GM20000 (cell line): ENCODE measurements at places on chromosomes 7 and 10.

- DNase-seq = no peak
Observed at GRCh38 chr10:104301907-104302690, 33.1 kb downstream of the GSTO2 start.

GRCh38 chr7:26192485-26193087, 8.0 kb downstream of the HNRNPA2B1 start:
- no peak for DNase-seq

DNA sequence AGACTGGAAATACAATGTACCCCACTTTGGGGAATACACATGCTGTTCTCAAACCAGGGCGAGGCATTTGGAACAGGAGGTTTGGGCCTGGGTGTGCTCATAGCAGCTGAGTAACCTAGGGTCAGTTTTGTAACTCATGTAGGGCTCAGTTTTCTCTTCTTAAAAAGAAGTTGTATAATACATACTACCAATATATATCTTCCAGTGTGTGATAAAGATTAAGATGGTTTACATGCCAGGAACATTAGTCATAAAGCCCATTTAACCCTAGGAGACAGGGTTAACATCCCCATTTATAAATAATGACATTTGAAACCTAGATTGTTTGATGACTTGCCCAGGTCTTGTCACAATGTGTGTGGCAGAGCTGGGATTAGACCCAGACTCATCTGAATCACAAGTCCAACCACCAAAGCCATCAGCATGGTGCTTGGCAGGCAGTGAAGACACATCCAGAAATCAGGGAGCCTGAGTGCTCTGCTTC, 6.0 kb downstream of the AKR1B10 start:
- no peak for DNase-seq

DNA sequence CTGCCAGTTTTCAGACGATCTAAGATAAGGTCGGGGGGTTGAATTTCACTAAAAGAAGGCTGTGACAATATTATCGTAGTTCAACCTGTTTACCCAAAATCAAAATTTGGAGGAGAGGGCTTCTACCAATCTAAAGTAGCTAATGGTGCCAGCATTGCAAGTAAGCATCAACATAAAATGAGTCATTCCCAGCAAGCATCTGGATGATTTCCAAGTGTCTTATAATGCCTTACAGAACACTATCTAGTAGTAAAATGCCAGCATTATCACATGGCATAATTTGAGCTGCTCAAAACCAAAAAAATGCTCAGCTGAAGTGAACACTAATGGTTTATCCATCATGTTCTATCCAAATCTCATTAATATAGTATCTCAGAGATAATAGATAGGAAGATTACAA, 1193.9 kb downstream of the DNAJB9 start:
- no peak for DNase-seq

GRCh38 chr10:31359979-31360378, 41.0 kb downstream of the ZEB1 start:
- DNase-seq = no peak
